ENCODE measurements at places on chromosomes 11 and 22.

GRCh38 chr11:75597636-75598035 lies 35.6 kb downstream of the SERPINH1 start:
- peak; percentile 36 for DNase-seq

DNA sequence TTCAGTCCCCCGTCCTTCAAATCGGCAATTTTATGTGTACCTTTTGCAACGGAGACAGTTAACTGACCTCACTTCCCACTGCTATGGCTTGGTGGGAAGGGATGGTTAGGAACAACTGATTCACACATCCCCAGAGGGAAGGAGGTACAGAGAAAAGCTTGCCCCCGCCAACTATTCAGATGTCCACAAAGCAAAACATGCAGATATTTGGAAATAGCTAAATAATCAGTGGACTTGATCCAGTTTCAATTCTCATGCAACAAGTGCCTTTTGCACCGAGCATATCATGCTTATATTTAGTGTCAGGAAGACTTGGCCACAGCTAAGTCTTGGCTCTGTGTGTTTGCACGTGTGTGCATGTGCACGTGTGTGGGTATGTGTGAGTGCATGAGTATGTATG lies 144.6 kb downstream of the SNX19 start:
- DNase-seq: peak; percentile 17

GRCh38 chr11:287821-288477 lies 977 bp upstream of the PGGHG start:
- DNase-seq: no peak

DNA sequence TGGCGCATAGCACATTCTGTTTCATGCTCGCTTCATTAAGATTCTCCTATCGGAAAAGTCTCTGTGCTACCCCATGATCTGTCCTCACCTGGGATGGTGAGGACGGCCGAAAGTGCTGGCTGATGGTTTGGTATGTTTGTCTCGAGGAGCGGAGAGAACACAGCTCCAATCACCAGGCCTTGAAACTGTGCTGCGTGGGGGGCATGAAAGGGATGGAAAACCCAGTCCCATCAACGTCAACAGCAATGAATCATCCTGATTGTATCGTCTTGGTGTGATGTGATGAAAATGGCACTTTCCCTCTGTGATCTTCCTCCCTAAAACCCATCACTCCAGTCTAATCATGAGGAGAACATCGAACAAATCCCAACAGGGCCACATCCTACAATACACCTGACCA lies 8.4 kb downstream of the FXYD6 start:
- DNase-seq: no peak

- DNase-seq: no peak
Observed at GRCh38 chr11:29008481-29008880, 900.3 kb downstream of the METTL15 start.

DNA sequence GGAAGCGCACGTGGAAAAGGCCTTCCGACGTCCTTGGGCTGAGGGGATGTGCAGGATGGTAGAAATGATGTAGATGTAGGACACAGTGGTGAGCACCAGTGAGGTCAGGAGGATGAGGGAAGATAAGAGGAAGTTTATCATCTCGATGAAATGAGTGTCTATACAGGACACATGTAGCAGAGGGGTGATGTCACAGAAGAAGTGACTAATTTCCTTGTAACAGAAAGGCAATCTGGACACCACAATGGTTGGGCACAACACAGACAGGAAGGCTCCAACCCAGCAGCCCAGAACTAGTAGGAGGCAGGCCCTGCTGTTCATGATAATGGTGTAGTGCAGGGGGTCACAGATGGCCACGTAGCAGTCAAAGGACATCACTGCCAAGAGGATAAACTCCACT lies 35.0 kb upstream of the OR6M1 start:
- no peak for DNase-seq

DNA sequence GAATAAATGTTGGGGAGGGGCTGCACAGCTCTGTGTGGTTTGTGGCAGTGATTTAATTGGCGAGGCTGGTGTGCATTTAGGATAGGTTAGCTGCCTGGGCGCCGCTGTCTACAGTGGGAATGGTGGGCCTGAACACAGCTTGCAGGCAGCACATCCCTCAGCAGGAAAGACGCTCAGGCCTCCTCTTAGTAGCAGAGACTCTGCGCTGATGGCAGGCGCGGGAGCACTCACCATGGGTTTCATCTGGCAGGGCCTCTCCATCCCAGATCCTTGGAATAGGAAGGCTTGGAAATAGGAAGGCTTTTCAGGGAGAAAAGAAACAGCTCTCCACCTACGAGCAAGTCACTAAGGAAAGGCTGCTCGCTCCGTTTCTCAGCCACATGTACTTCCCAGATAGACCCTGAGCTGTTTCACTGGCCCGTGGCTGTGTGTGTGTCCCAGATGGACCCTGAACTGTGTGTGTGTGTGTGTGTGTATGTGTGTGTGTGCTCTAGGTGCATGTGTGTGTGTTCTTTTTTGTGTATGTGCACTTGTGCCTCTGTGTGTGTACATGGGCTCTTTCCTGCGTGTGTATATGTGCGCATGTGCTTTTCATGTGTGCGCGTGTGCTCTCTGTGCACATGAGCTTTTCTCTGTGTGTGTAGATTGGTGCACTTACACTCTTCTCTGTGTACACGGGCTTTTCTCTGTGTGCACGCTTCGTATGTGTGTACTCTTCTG lies 144.0 kb downstream of the TBC1D22A start:
- DNase-seq: no peak

GRCh38 chr11:107203656-107204055 lies 185.4 kb upstream of the GUCY1A2 start:
- DNase-seq: no peak

- no peak for DNase-seq
Observed at GRCh38 chr11:7548659-7549274, 35.0 kb downstream of the PPFIBP2 start.

GRCh38 chr11:73363147-73363546 lies 13.1 kb upstream of the RELT start:
- no peak for DNase-seq

- DNase-seq: no peak
Observed at GRCh38 chr11:2130881-2131352, 8.3 kb downstream of the IGF2 start.

GRCh38 chr11:121656328-121657090 lies 203.7 kb upstream of the SORL1-AS1 start:
- no peak for DNase-seq

GRCh38 chr11:102712137-102712536 lies 6.6 kb upstream of the MMP27 start:
- DNase-seq: no peak

GRCh38 chr11:60870733-60871377 lies 3.5 kb downstream of the ZP1 start:
- no peak for DNase-seq

DNA sequence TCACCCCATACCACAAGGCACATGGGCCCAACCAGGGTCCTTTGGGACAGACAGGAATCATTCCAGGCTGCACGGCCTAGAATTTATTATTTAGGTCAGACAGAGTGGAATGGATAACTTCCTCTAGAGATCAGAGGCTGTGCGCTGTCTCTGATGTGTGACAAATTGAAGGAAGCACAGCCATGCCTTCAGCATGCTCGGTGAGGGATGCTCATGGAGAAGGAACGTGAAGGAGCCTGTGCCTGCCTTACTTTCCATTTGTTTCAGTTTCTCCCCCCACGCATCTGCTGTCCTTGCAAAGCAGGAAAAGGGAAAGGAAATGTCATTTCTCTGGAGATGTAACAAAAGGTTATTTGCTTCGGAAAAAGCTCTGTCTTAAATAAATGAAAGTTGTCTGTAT lies 644.1 kb downstream of the OPCML start:
- DNase-seq: no peak

DNA sequence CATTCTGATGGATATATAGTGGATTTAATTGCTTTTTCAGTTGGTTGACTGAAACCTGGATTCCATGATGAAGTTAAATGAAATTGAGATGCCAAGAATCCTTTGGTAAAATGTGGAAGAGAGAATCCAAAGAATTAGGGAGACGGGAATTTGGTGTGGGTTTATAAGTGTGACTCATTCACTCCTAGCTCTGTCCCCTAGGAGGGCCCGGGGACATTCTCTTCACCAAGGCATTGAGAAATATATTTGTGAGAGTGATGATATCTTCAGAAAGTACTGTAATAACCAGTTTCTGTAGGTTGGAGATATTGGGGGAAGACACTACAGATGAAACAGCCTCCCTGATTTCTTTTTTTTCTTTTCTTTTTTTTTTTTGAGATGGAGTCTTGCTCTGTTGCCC lies 13.6 kb upstream of the PHOX2A start:
- DNase-seq: no peak

DNA sequence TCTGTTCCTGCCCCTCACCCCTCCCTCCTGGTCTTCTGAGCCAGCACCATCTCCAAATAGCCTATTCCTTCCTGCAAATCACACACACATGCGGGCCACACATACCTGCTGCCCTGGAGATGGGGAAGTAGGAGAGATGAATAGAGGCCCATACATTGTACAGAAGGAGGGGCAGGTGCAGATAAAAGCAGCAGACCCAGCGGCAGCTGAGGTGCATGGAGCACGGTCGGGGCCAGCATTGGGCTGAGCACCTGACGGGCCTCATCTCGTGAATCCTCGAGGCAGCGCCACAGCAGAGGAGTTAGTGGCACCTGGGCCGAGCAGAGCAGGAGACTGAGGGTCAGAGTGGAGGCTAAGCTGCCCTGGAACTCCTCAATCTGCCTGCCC lies 941.8 kb downstream of the BRD1 start:
- DNase-seq: no peak

DNA sequence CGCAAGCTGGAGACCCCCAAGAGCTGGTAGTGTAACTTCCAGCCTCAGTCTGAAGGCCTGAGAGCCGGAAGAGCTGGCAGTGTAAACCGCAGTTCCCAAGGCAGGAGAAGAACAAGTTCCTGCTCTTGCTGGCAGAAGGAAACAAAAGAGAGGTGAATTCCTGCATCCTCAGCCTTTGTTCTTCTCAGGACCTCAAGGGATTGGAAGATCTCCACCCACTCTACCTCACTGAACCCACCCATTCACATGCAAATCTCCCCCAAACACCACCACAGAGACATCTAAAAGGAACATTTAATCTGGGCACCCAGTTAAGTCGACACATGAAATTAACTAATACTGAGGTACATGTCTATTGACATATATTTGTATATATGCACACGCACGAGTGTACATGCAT lies 1310.3 kb downstream of the TBC1D22A start:
- DNase-seq: no peak

DNA sequence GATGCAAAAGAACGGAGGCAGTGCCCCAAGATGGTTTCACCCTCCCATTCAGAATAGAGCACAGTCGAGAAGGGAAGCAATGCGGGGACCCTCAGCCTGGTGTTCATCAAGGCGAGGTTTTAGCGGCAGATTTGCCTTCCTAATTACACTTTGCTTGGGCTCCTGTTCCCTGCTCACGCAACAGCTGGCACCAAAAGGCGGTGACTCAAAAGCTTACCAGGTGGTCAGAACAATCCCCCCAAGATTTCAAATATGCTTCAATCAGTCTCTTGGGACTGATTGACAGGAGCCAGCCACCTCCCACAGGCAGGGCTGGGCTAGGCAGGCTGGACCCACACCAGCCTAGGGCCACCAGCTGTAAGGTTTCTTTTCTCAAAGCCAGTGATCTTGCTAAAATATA lies 14.2 kb downstream of the IGSF9B start:
- no peak for DNase-seq

DNA sequence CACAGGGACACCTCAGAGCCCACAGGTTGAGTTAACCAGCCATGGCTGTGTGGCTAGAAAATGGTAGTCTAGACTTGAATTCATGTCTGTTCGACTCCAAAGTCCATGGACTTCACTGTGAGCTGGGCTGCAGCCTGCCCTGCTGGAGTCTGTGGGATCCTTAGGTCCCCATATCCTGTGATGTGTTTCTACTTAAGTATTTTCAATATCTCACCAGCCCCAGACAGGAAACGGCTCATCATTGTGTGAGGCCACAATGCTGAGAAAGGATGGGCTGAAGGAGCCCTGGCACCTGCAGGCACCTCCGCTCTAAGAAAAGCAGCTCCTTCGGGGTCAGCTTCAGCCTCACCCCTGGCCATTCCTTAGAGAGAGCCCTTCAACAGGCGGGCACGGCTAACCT lies 93.1 kb downstream of the NAT10 start:
- no peak for DNase-seq

DNA sequence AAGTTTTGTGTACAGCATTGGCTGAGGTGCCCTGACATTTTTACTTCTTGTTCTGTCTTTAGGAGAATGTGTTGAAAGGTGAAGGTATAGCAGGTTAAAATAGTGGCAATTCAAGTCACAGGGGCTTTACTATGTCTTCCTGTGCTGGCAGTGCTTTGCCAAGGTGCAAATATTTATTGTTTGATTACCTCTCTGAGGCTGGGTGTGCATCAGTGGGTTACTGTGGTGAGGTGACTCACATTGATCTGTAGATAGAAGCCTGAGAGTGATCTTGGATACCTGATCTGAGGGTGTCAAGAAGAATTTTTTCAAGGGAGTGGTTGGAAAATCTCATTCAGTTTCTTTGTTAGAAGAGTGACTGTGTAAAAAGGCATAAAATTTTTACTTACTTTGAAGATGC lies 90.0 kb downstream of the ARHGAP42 start:
- no peak for DNase-seq

GRCh38 chr11:69841859-69842698 lies 22.9 kb upstream of the FGF3 start:
- DNase-seq: peak; percentile 28

GRCh38 chr11:16280256-16280682 lies 76.1 kb downstream of the SOX6 start:
- DNase-seq: peak; percentile 4

- no peak for DNase-seq
Observed at GRCh38 chr11:126137136-126137535, 74.3 kb downstream of the RPUSD4 start.

- no peak for DNase-seq
Observed at GRCh38 chr11:114441921-114442320, 2.7 kb downstream of the REXO2 start.

DNA sequence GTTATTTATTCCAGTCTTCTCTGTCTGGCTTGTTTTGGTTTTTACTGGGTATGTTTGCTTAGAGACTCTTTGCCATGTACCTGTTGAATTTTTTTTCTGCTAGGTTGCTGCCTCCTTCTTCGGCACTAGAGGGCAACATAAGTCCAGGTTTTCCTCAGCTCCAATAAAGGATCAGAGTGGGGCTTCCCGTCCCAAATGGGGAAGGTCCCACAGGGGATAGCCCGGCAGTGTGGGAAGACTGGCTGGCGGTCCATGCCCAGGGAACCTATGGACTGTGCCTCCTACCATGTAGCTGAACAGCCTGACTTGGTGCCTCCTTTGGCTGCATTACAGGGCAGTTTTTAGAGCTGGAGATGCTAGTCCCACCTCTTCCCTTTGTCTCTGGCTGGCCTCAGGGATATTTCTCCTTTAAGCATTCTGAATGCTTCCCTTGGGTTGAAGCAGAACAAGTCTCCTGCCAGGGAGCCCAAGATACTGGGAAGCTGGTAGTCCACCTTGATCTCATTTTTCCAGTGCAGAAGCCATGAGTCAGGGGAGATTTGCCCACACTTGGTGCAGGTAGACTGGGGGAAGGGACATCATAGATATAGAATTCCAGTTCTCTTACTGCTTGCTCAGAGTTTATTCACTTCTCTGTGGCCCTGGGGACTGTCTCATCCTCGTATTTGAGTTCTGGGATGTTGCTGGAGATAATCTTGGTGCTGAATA lies 60.2 kb downstream of the BRD1 start:
- DNase-seq: peak; percentile 60
